Lower lobe of right lung (tissue), 2 donors: ENCODE measurements at places on chromosomes 13 and 19. TPM values are rescaled to one million over a fixed set of nuclear protein-coding genes. Genes with fewer than 3 reads are reported as not detected.

NKG7 gene
- total RNA-seq: 31.7 TPM

SIGLEC8 gene
- total RNA-seq: 3.0 TPM

ATXN8OS gene
- not detected for total RNA-seq

SH3GL1 gene
- total RNA-seq: 44.3 TPM

OSCAR gene
- 77.8 TPM for total RNA-seq

KIR2DL1 gene
- total RNA-seq: 0.83 TPM

GRWD1 gene
- 25.8 TPM for total RNA-seq

THAP8 gene
- 5.5 TPM for total RNA-seq

DNA sequence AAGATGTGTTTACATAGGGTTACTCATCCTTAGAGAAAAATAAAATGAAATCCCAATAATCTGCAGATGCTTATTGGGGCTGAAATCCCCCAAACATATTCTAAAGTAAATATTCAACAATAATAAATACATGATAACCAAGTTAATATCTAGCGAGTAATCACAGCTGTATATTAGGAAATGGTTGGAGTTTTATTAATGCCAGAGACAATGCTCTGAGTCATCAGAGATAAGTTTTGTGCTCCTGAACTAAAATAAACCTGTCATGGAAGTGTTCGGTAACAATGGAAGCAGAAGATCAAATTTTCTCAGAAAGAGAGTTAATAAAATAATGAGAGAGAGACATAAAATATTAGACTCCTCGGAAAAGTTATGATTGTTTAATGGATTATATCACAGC is 31.4 kb downstream of the FLT1 start:
- no peak for DNase-seq
- peaks cover 4% of the 10 kb centered on the region for H3K36me3 ChIP-seq
- H3K4me3 ChIP-seq: no peak overlapping the region
- H3K27ac ChIP-seq: no peak overlapping the region

GRCh38 chr19:46839752-46840497 is 10.7 kb downstream of the AP2S1 start:
- peaks cover 63% of the 10 kb centered on the region for H3K36me3 ChIP-seq
- peaks cover 14% of the 10 kb centered on the region for H3K4me1 ChIP-seq
- H3K27ac ChIP-seq: no peak overlapping the region
- H3K4me3 ChIP-seq: no peak overlapping the region
- H3K27me3 ChIP-seq: no peaks in the 10 kb centered on the region

DNA sequence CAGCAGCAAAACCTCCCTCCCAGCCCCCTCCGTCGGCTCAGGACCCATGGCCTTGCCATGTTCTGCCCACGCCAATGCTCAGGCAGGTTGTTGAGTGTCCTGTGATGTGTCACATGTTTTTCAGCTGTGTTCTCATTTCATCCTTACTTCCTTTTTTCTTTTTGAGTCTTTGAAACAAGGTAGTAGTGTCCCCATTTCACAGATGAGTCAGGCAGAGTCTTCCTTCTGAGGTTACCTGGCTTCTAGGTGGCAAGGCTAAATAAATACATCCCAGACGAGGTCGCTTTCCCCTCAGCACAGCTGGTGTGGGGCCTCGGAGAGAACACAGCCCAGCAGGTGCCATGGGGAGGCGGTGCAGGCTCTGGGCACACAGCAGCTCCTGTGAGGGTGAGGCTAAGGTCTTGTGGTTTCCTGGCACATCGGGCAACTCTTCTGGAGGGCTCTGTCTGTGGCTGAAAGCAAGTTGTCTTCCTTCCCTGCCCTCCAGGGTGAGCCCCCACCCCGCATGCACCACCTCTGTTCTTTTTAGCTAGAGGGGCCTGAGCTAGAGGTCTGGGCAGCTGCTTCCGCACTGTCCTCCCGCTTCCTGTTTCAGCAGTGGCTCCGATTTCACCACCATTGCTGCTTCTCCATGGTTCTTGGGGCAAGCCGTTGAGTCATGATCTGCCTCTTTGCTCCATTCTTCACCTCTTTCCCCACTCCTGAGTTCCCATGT is 15.1 kb downstream of the PRAM1 start:
- peaks cover 42% of the 10 kb centered on the region for H3K4me1 ChIP-seq
- H3K36me3 ChIP-seq: peaks cover 77% of the 10 kb centered on the region
- peak; percentile 85 for DNase-seq
- H3K27me3 ChIP-seq: no peaks in the 10 kb centered on the region

DNA sequence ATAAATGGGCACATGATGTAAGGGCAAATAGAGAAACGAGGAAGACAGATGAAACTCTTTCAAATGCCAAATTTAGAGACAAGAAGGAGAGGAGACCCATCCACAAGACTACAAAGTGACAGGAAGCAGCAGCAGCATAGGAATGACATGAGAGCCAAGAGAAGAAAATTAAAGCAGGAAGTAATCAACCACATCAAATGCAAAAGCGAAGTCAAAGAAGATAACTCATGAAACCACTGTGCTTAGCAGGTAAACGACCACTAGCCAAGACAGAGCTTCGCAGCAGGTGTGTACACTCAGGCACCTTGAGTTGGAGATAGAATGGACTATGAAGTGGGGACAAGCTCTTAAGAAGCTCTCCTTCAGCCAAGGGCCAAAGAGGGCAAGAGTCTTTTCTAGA is 64.1 kb downstream of the KLF12 start:
- no peaks in the 10 kb centered on the region for H3K36me3 ChIP-seq
- no peak overlapping the region for H3K27ac ChIP-seq
- H3K4me1 ChIP-seq: peaks cover 7% of the 10 kb centered on the region
- no peaks in the 10 kb centered on the region for H3K27me3 ChIP-seq
- no peak overlapping the region for H3K4me3 ChIP-seq
- no peak for DNase-seq

- no peak overlapping the region for H3K27ac ChIP-seq
- H3K4me1 ChIP-seq: no peaks in the 10 kb centered on the region
- H3K27me3 ChIP-seq: peaks cover 4% of the 10 kb centered on the region
- H3K4me3 ChIP-seq: no peak overlapping the region
- no peaks in the 10 kb centered on the region for H3K36me3 ChIP-seq
Measured at GRCh38 chr13:112977091-112977490, 8.1 kb downstream of the MCF2L start.

GRCh38 chr19:33497131-33497777 is 24.3 kb downstream of the PEPD start:
- H3K27me3 ChIP-seq: no peaks in the 10 kb centered on the region
- peak; percentile 19 for DNase-seq
- H3K36me3 ChIP-seq: peaks cover 35% of the 10 kb centered on the region
- H3K4me1 ChIP-seq: no peaks in the 10 kb centered on the region
- H3K27ac ChIP-seq: no peak overlapping the region
- H3K4me3 ChIP-seq: no peak overlapping the region

GRCh38 chr19:33396701-33397535 is 23.4 kb downstream of the CEBPG start:
- no peak overlapping the region for H3K4me3 ChIP-seq
- H3K27ac ChIP-seq: no peak overlapping the region
- DNase-seq: peak; percentile 38
- H3K27me3 ChIP-seq: no peaks in the 10 kb centered on the region
- peaks cover 6% of the 10 kb centered on the region for H3K36me3 ChIP-seq
- H3K4me1 ChIP-seq: peaks cover 37% of the 10 kb centered on the region

DNA sequence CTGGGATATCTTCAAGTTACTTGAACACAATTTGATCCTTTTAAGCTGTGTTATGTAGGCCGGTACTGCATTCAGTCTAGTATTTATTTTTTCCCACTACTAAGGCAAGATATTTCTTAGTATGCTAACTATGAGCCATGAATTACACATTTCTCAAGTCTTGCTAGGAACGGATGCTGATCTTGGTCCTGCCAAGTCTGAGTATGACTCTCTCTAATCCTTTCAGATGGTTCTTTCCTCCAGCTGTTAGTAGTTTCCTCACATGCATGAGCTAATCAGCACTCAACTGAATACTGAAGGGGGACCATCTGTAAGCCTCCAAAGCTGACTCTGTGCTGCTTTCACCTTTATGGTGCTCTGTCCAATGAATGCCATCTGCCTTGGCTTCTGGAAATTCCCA is 460.3 kb downstream of the KCTD12 start:
- H3K27ac ChIP-seq: no peak overlapping the region
- H3K4me1 ChIP-seq: no peaks in the 10 kb centered on the region
- DNase-seq: no peak
- no peaks in the 10 kb centered on the region for H3K27me3 ChIP-seq

DNA sequence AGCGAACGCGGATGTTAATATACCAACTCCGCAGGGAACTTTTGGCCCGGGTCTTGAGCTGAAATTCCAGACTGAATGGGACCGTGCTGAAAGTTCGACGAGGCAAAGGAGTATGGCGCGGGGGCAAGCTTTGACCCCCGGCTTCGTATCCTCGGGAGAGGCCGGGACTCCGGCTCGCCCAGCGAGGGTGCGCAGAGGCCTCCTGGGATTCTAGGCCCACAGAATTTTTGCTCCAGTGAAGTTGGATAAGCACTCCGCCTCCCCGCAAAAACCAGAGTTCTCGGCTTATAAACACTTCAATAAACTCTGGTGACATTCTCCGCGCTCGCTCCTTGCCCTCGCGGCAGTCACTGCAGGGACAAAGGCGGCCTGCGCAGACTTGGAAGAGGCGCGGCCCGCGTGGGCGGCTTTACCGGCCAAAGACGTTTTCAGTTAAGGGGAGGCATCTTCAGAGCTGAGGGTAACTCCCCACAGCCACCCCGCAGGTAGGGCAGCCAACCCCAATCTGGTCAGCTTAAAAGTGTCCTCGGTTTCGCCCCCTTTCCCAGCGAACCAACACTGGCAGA is 112.6 kb downstream of the KCNRG start:
- H3K27me3 ChIP-seq: peaks cover 46% of the 10 kb centered on the region
- peak overlapping the region; percentile 92 for H3K4me3 ChIP-seq
- DNase-seq: no peak
- peak overlapping the region; percentile 100 for H3K27ac ChIP-seq
- H3K36me3 ChIP-seq: no peaks in the 10 kb centered on the region
- H3K4me1 ChIP-seq: peaks cover 53% of the 10 kb centered on the region

DNA sequence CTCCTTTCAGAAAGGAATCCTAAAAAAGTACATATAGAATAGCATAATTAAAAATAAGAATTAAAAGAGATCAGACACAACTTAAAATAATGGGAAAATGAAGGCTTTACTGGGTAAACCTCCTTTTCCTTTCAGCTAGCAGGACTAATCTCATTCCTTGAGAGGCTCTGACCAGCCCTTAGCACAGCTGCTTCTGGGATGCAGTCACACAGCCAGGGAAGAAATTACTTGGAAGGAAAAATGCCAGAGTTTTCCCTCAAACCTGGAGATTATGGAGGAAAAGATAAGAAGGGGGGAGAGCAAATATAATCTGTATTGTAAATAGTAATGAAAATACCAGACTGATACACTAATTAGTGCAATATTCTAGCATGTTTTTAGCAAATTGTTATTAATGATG is 91.8 kb downstream of the LRCH1 start:
- peaks cover 54% of the 10 kb centered on the region for H3K4me1 ChIP-seq
- no peaks in the 10 kb centered on the region for H3K27me3 ChIP-seq
- no peak for DNase-seq
- H3K36me3 ChIP-seq: no peaks in the 10 kb centered on the region
- H3K4me3 ChIP-seq: no peak overlapping the region
- H3K27ac ChIP-seq: no peak overlapping the region

DNA sequence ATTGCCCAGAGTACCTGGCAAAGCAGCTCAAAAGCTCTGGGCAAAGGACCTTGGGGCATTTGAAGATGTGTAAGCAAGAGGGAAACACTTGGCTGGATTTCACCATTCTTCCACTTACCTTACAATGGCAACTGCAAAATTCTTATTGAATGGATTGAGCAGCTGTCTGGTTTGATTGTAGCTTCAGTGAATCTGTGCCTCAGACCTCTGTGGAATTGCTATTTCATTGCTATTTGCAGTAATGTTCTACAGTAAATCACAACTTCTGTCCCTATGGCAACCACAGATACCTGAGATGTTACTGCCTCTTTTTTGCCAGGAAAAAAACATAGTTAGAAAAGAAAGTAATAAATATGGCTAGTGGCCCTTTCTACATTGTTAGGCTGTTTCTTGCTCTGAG is 519.5 kb downstream of the SUCLA2 start:
- H3K27me3 ChIP-seq: no peaks in the 10 kb centered on the region
- H3K4me1 ChIP-seq: no peaks in the 10 kb centered on the region
- no peak overlapping the region for H3K4me3 ChIP-seq
- no peaks in the 10 kb centered on the region for H3K36me3 ChIP-seq
- no peak overlapping the region for H3K27ac ChIP-seq
- DNase-seq: no peak

- no peaks in the 10 kb centered on the region for H3K4me1 ChIP-seq
- no peaks in the 10 kb centered on the region for H3K36me3 ChIP-seq
- no peaks in the 10 kb centered on the region for H3K27me3 ChIP-seq
- no peak overlapping the region for H3K4me3 ChIP-seq
Measured at GRCh38 chr13:99415014-99415650, 86.1 kb upstream of the TM9SF2 start.

DNA sequence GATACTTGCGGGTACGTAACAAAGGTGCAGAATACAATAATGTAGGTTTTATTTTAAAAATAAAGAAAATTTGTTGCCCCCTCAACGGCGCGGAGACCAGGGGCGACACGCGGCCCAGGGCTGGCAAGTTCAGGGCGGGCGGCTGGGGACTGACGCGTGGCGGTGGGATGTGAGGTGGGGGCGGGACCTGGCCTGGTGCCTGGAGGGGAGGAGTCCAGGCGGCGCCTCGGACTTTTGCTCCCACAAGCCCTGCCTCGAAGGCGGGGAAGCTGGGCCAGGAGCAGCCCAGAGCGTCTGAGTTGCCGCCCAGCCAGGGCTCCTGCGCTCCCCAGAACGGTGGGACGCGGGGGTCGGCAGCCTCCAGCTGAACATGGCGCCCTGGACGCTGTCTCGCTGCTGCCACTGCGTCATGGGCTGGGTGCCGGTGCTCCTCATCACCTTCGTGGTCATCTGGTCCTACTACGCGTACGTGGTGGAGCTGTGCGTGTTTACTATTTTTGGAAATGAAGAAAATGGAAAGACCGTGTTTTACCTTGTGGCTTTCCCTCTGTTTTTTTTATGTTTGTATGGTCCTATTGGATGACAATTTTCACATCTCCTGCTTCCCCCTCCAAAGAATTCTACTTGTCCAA is 1122.8 kb upstream of the ATXN8OS start:
- no peak overlapping the region for H3K4me3 ChIP-seq
- H3K4me1 ChIP-seq: no peaks in the 10 kb centered on the region
- no peaks in the 10 kb centered on the region for H3K27me3 ChIP-seq
- H3K27ac ChIP-seq: no peak overlapping the region
- H3K36me3 ChIP-seq: no peaks in the 10 kb centered on the region
- no peak for DNase-seq

- no peak overlapping the region for H3K27ac ChIP-seq
- H3K36me3 ChIP-seq: peaks cover 35% of the 10 kb centered on the region
- peaks cover 19% of the 10 kb centered on the region for H3K4me1 ChIP-seq
- no peaks in the 10 kb centered on the region for H3K27me3 ChIP-seq
- H3K4me3 ChIP-seq: no peak overlapping the region
Measured at GRCh38 chr19:9431475-9431874, 3.9 kb downstream of the ZNF266 start.

GRCh38 chr19:18422530-18423191 is 3.5 kb downstream of the SSBP4 start:
- H3K36me3 ChIP-seq: no peaks in the 10 kb centered on the region
- H3K27me3 ChIP-seq: no peaks in the 10 kb centered on the region
